ENCODE measurements at places on chromosomes 1 and 21.

DNA sequence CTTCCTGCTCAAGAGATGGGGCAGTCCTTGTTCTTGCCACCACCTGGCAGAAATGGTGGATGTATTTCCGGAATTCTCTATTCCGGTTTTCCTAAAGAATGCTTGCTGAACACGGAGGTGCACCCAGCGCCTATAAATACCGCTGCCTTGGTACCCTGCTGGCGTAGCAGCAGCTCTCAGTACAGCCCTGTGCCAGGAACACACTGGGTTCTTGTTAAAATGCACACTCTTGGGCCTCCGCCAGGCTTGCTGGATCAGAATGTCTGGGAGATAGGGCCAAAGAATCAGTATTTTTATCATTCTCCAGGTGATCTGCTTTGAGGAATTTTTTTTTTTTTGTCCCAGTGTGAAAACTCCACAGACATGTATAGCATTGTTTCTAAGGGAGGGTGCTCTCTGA, 54.2 kb downstream of the IGSF5 start:
- no peak for DNase-seq

DNA sequence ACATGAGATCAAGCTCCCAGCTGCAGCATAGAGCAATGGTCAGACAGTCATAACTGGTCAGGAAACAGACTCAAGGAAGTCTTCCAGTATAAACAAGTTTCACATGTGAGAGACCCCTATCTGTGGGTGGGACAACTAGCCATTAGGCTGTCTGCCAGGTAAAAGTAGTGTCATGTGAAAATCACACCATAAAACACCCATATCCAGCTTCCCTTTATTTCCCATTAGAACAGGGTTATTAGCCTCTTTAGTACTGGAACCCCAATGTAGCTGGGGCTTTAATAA, 426.7 kb downstream of the KCNT2 start:
- DNase-seq = no peak

GRCh38 chr1:18816808-18817207, 42.7 kb downstream of the TAS1R2 start:
- DNase-seq = no peak

- DNase-seq = no peak
Measured at GRCh38 chr1:20978413-20978812, 191.3 kb upstream of the HP1BP3 start.

DNA sequence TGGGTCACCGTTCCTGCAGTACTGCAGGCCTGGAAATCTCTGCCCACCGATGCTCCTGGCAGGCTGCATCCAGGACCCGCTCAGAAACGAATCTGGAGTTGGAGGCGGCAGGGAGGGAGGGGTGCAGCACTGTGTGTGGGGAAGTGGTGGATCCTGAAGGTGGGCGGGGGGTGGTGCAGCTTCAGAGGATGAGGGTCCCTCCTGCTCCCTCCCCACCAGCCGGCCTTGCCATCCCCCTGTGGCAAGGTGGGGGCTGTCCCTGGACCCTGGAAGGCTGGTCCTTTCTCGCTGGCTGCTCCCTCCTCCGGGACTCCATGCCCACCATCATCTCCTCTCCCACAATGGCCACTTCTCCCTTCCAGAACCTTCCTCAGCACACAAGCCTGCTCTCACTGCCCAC, 60.4 kb downstream of the B3GALT5 start:
- no peak for DNase-seq
